ENCODE measurements at places on chromosomes 7 and 10.

GRCh38 chr7:81231301-81231838 is 312.5 kb upstream of the SEMA3C start:
- no peak for DNase-seq

GRCh38 chr10:95792874-95793285 is 36.9 kb downstream of the ENTPD1 start:
- DNase-seq: no peak

DNA sequence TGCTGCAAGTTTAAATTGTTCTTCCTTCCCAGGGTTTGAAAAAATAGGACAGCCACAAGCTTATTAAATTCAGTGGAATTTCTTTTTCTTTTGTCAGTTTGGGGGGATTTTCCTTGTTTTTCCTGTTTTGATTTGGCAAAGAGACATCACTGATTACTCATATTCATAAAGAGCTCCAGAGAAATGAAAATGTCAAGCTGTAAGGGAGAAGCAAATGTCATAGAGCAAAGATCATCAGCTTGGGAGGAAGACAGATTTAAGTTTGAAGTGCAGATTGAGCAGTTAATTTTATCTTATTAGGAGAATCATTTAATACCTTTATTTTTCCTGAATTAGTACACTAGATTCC is 255.8 kb upstream of the PHYHIPL start:
- no peak for DNase-seq

GRCh38 chr7:30159163-30159562 is 24.4 kb downstream of the MTURN start:
- DNase-seq: no peak

GRCh38 chr7:66617295-66617694 is 11.4 kb upstream of the KCTD7 start:
- no peak for DNase-seq

DNA sequence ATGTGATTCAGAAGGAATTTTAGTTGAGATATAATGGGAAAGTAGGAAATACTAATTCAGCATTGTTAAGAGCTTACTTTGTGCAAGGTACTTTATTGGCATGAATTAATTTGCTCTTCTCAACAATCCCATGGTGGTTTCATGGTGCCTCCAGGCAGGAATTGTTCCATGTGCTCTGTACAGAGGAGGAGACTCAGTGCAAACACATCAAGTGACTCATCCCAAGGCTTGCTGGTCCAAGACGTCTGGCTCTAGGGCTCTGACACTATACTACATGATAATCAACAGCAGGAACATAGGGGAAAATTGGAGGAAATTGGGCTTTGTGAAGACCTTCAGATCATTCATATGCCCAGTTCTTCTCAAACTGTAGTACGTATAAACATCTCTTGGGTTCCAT is 66.5 kb upstream of the PRKG1 start:
- no peak for DNase-seq

DNA sequence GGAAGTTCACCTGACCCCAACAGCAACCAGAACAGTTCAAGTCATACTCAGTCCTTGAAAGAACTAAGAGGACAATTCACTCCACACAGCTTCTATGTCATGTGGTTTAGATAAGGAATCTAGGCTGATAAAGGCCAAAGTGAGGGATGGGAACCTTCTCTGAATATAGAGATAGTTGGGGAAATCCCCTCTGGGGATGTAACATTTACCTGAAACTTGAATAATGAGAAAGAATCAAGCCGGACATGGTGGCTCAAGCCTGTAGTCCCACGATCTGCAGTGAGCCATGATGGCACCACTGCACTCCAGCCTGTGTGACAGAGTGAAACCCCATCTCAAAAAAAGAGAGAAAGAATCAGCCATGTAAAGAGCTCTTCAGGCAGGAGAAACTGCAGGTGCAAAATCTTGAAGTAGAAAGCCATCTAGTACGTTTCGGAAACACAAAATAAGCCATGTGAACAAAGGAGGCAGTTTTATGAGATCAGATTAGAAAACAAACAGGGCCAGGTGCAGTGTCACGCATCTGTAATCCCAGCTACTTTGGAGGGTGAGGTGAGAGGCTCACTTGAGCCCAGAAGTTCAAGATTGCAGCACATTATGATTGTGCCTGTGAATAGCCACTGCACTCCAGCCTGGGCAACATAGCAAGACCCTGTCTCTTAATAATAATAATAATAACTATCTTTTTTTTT is 4.5 kb upstream of the DNMBP start:
- DNase-seq: no peak

- no peak for DNase-seq
Observed at GRCh38 chr10:88974446-88975376, 15.9 kb upstream of the FAS start.
